Effector CD4-positive, alpha-beta T cell (primary cell): ENCODE measurements at places on chromosomes 1 and 21.

GRCh38 chr1:61743716-61744580 lies 1.7 kb downstream of the PATJ start:
- DNase-seq, result no peak

DNA sequence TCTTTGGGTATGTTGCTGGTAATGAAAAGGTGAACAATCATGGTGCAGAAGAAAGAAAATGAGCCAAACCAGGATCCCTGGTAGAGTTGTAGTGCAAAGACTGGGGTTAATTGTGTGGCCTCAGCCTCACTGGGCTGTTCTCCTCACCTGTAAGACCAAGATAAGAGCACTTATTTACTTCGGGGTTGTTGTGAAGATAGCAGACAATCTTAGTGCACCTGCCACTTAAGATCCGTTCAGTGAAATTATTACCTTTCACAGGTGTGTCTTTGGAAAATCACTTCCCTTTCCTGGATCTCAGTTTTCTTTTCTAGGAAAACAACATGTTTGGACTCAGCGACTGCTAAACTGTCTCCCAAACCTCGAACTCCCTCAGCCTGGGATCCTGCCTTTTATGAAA lies 1.3 kb upstream of the FGGY start:
- no peak for DNase-seq

DNA sequence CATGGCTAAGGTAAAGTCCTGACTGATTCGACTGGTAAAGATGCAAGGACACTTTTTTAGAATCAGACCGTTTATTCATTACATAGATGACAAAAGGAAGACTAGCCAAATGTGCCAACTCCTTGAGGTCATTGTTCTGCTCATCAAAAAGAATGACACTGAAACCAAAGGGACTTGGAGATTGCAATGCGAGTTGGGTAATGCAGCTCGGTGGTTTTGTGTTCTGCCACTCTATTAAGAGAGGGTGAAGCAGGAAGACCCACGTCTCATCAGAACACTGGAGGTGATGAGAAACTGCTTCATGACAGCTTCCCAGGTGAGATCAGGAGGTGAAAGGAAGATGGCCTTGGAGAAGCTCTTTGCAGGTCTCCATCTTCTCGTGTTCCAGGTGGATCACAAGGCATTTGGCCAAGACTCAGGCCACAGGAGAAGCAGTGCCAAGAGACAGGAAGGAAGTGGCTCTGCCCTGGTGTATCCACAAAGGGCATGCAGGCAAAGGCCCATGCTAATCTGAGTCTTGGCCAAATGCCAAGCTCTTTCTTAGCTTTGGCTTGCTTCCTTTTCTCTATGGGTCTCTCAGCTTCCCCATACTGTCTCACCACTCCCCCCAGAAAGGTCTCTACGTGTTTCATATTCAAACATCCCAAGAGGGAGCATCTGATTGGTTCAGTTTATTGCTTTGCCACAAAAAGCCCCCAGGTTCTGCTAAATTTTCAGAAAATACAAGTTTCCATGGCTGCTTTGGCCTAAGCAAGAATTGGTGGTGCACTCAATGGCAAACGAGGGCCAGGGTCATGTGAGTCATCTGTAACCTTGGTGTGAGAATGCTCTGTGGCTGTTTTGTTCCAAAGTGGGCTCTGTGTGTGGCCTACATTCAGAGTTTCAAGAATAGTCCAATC lies 5.7 kb upstream of the CCT8 start:
- DNase-seq, result no peak

DNA sequence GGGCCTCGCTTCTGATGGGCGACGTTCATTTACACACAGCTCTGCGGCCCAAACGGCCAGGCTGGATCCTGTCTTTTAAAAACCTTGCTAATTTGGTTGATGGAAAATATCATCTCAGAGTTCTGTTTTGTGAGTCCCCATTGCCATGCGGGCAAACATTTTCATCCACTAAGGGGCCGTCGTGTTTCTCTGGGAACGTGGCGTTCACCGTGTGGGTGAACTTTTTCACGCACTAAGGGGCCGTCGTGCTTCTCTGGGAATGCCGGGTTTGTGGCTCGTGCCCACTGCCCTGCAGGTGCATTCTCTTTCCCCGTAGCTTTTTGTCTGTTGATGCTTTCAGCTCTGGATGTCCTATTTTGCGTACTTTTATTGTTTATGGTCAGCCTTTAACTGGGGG lies 6.8 kb downstream of the COL18A1 start:
- no peak for DNase-seq

- DNase-seq, result no peak
Measured at GRCh38 chr1:151187205-151187604, 2.8 kb downstream of the VPS72 start.

DNA sequence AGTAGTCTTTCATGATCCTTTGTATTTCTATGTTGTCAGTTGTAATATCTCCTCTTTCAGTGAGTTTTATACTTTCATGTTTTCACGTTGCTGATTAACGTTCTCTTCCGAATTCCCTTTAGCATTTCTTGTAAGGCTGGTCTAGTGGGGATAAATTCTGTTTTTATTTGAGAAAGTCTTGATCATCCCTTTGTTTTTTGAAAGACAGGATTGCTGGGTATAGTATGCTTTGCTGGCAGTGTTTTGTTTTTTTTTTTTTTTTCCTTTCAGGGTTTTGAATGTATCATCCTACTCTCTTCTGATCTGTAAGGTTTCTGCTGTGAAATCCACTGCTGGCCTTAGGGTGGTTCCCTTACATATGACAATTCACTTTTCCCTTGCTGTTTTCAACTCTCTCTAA lies 74.4 kb downstream of the SCMH1 start:
- DNase-seq, result no peak

- DNase-seq, result no peak
Measured at GRCh38 chr1:188641566-188642211, 1812.9 kb downstream of the PLA2G4A start.

- no peak for DNase-seq
Measured at GRCh38 chr1:107138166-107138565, 2.7 kb upstream of the NTNG1 start.

GRCh38 chr21:45465611-45466329 lies 60.8 kb downstream of the COL18A1 start:
- no peak for DNase-seq

- DNase-seq, result no peak
Measured at GRCh38 chr1:217614200-217614712, 16.6 kb downstream of the GPATCH2 start.

DNA sequence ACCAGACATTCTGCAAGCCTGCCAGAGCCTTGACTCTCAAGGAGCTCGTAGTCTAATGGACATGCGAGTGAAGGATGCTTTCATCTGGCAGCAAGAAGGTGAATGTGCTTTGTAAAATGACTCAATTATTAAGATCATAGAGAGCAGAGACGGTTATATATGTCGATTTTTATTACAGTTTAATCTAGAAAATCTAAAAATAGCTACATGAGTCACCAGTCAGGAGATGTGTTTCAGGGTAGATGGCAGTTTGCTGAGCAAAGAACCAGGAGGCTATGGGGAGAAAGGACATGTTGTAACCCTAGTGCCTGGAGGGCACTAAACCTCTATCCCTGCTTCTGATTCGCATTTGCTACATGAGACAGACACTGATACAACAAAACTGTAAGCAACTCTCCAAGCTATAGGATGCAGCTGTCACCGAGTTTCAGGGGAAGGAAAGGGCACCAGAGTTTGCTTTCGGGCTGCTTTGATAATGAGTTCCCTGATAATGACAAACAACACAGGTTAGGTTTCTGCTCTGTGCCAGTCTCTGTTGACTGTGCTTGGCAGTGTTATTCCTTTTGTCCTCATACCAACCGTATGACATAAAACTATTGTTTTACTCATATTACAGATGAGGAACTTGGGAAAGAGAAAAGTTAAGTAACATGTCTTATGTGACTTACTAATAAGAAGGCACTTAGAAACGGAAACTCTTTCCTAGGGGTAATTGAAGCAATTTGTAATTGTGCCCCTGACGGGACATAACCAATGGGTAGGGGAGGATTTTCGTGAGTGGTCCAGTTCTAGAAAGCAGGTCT lies 43.2 kb downstream of the C1orf198 start:
- DNase-seq, result no peak

GRCh38 chr1:20578721-20579395 lies 10.0 kb upstream of the CDA start:
- no peak for DNase-seq

DNA sequence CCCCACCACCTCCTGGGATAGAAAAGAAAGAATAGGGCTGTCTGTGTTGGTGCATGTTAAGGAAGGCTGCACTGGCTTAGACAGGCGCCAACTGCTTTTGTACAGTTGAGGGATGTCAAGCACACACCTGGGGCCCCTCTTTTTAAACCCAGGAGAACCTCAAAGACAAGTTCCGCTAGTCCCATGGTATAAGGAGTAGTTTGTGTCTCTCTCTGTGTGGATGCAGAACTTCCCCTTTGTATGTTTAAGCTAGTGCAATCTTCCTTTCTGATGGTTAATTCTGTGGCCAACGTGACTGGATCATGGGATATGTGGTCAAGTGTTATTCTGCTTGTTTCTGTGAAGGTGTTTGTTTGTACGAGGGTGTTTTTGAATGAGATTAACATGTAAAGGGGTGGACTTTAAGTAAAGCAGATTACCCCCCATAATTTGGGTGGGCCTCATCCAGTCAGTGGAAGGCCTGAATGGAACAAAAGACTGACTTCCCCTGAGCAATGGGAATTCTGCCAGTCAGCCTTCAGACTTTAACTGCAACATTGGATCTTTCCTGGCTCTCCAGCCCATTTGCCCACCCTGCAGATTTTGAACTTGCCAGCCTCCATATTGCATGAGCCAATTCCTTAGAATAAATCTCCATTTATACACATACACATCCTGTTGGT lies 9.5 kb upstream of the DUSP10 start:
- no peak for DNase-seq

DNA sequence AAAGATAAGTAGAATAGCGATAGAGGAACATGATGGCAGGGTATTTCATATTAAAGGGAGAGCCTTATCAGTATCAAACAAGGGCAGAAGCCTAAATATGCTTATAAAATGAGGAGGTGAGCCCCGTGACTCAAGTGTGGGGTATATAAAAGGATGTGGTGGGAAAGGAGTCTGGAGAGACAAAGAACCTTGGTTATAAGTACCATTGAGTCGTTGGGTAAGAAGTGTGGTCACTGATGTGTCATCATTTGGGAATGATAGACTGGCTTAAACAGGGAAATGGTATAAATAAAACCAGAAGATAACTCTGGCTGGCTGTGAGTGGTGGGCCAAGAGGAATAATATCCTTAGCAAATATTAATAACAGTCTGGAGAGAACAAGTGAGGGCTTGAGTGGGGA lies 10.9 kb upstream of the CD5L start:
- no peak for DNase-seq

GRCh38 chr1:152252157-152252556 lies 28.2 kb upstream of the HRNR start:
- no peak for DNase-seq
